Liver (tissue), 10 donors: ENCODE measurements at places on chromosomes 3 and 15. TPM values are rescaled to one million over a fixed set of nuclear protein-coding genes. Genes with fewer than 3 reads are reported as not detected.

- DNase-seq = no peak
- no peak overlapping the region for H3K4me3 ChIP-seq
- H3K27me3 ChIP-seq = no peaks in the 10 kb centered on the region
- no peak overlapping the region for H3K27ac ChIP-seq
- no peaks in the 10 kb centered on the region for H3K36me3 ChIP-seq
Measured at GRCh38 chr3:54714035-54714434, 213.8 kb downstream of the LRTM1 start.

DNA sequence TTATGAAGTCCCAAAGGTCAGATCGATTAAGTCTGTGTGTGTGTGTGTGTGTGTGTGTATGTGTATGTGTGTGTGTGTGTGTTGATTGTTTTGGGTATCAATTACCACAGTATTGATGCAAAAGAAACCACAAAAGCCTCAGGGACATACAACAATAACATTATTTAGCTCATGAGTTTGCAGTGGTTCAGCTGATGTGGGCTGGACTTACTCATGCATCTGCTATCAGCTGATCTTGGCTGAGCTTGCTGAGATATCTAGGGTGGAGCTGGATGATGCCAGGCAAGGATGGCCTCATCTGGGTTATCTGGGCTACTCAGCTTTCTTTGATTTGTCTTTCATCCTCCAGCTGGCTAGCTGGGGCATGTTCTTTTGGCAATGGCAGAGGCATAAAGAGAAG lies 82.4 kb upstream of the PRR23C start:
- H3K4me1 ChIP-seq = peaks cover 2% of the 10 kb centered on the region
- H3K27ac ChIP-seq = no peak overlapping the region
- no peaks in the 10 kb centered on the region for H3K27me3 ChIP-seq
- no peak for DNase-seq
- H3K4me3 ChIP-seq = no peak overlapping the region

DNA sequence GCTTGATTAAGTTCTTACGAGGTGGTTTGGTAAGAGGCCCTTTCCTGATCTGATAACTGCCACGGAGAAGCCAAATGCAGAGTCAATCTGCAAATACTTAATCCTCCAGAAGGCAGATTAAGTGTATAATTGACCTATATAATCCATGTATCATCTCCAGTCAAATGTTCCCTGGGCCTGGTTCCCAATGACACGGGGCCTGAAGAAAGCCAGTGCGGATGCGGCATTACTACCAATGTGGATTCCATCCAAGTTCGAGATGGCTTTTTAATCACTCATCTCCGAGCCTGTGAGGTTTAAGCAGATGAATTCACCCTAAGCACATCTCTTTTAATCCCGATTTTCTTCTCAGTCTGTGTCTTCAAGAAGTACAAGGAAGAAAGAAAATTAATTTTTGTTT lies 60.0 kb upstream of the FEZF2 start:
- no peak overlapping the region for H3K27ac ChIP-seq
- H3K4me1 ChIP-seq = no peaks in the 10 kb centered on the region
- peaks cover 4% of the 10 kb centered on the region for H3K27me3 ChIP-seq
- DNase-seq = no peak

DNA sequence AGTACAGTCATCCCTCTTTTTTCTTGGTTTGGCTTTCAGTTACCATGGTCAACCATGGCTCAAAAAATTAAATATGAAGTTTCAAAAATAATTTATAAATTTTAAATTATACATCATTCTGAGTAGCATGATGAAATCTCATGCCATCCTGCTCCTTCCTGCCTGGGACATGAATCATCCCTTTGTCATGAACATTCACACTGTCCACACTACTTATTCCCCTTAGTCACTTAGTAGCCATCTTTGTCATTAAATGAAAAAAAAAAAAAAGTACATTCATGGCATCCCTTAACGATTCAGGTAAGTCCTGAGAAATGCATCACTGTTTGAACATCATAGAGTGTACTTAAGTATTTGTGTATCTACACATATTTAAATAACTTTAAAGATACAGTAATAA lies 1046.3 kb downstream of the ROBO2 start:
- H3K36me3 ChIP-seq = no peaks in the 10 kb centered on the region
- no peak overlapping the region for H3K4me3 ChIP-seq
- no peak overlapping the region for H3K27ac ChIP-seq

GRCh38 chr3:132538072-132538471 lies 59.0 kb upstream of the ACKR4 start:
- H3K27me3 ChIP-seq = no peaks in the 10 kb centered on the region
- no peaks in the 10 kb centered on the region for H3K4me1 ChIP-seq
- peaks cover 4% of the 10 kb centered on the region for H3K36me3 ChIP-seq
- H3K27ac ChIP-seq = no peak overlapping the region
- no peak overlapping the region for H3K4me3 ChIP-seq

DNA sequence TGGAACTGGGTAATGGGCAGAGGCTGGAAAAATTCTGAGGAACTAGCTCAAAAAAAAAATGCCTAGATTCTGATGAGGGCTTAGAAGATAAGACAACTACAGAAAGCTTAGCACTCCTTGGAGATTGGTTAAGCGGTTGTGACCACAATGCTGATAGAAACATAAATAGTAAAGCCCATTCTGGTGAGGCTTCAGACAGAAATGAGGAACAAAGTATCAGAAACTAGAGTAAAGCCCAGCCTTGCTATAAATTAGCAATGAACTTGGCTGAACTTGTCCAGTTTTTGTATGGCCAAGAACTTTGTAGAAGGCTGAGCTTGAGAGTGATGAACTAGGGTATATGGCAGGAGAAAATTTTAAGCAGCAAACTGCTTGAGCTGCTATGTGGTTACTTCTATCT lies 25.4 kb downstream of the GOLGB1 start:
- no peak for DNase-seq
- H3K27ac ChIP-seq = no peak overlapping the region
- H3K27me3 ChIP-seq = no peaks in the 10 kb centered on the region

DNA sequence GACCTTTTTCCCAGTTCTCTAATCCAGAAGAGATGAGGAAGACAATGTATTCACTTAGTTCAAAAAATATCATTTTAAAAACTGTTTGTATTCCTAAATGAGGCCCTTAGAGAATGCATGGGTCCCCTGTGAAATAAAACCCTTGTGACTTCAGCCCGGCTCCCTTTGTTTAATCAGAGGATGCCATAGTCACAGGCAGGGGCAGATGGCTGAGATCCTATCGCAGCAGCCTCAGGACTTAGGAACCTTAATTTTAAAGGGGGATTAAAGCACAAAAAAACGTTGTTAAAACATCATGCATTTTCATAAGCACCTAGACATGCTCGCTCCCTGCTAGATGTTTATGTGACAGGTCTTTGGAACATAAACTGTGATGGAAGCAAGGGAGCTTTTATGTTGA lies 176.6 kb downstream of the IL20RB start:
- DNase-seq = no peak

DNA sequence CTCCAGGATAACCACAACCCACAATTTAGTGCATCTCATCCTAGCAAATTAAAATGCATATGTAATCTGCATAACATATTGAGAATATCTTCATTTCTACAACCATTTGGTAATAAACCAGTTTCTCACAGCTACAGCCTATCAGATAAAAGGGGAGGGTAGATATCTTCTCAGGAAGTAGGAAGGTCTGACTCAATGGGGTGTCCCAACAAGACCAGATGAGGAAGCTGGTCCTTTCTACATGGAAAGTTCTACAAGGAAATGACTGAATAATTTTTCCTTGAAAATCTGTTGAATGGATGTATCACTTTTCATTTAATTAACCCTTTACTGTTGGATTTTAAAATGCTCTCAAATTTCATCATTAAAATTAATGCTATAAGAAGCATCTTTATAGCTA lies 17.4 kb upstream of the TMPRSS7 start:
- no peak for DNase-seq
- no peaks in the 10 kb centered on the region for H3K27me3 ChIP-seq
- no peaks in the 10 kb centered on the region for H3K4me1 ChIP-seq
- H3K4me3 ChIP-seq = no peak overlapping the region

GRCh38 chr3:11919390-11919789 lies 72.7 kb upstream of the TAMM41 start:
- no peaks in the 10 kb centered on the region for H3K27me3 ChIP-seq
- DNase-seq = no peak
- no peaks in the 10 kb centered on the region for H3K36me3 ChIP-seq
- no peak overlapping the region for H3K27ac ChIP-seq
- no peak overlapping the region for H3K4me3 ChIP-seq
- no peaks in the 10 kb centered on the region for H3K4me1 ChIP-seq

DNA sequence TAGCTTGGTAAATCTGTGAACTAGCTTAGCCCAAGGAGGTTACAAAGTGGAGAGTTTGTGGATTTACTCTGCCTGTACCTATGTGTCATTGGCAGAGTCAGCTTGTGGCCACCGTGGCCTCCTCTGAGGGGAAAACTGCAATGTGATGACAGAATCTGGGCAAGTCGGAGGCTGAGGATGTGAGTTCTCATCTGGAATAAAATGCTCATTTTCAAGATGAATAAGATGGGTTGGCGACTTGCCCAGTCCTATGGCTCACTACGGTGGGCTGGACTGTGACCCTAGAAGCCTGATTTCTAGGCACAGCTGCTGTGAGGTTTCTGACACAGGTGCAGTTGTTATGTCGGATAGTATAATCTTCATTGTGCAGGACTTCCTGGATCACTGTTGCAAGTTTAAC lies 83.7 kb downstream of the ETV5 start:
- no peak overlapping the region for H3K4me3 ChIP-seq
- H3K27ac ChIP-seq = no peak overlapping the region
- H3K36me3 ChIP-seq = no peaks in the 10 kb centered on the region
- no peaks in the 10 kb centered on the region for H3K27me3 ChIP-seq
- no peaks in the 10 kb centered on the region for H3K4me1 ChIP-seq

GRCh38 chr15:72545156-72545555 lies 71.0 kb downstream of the ARIH1 start:
- H3K27me3 ChIP-seq = no peaks in the 10 kb centered on the region
- no peak for DNase-seq
- H3K4me3 ChIP-seq = no peak overlapping the region
- H3K36me3 ChIP-seq = peaks cover 13% of the 10 kb centered on the region
- H3K27ac ChIP-seq = no peak overlapping the region

GRCh38 chr3:105351821-105352220 lies 14.9 kb upstream of the ALCAM start:
- no peaks in the 10 kb centered on the region for H3K27me3 ChIP-seq
- no peak overlapping the region for H3K4me3 ChIP-seq
- no peak overlapping the region for H3K27ac ChIP-seq

- no peaks in the 10 kb centered on the region for H3K36me3 ChIP-seq
- DNase-seq = no peak
- H3K27ac ChIP-seq = no peak overlapping the region
- H3K4me3 ChIP-seq = no peak overlapping the region
Measured at GRCh38 chr3:50850639-50851511, 176.1 kb downstream of the DOCK3 start.

NOX5 gene
- under 0.01 TPM for total RNA-seq

KNG1 gene
- total RNA-seq = 605 TPM

CD200R1 gene
- 0.84 TPM for total RNA-seq

ADGRG7 gene
- total RNA-seq = 2.1 TPM

IQCF6 gene
- total RNA-seq = not detected

MOBP gene
- total RNA-seq = not detected

USP13 gene
- total RNA-seq = 4.2 TPM

SPSB4 gene
- total RNA-seq = 1.2 TPM

SRGAP3 gene
- total RNA-seq = 1.8 TPM

SCAANT1 gene
- not detected for total RNA-seq

NTRK3 gene
- total RNA-seq = 2.9 TPM

BCL2A1 gene
- 2.9 TPM for total RNA-seq

MESP1 gene
- 0.50 TPM for total RNA-seq
